ENCODE measurements at places on chromosomes 1 and 21. TPM values are rescaled to one million over a fixed set of nuclear protein-coding genes. Genes with fewer than 3 reads are reported as not detected.

OR2L5 gene
- total RNA-seq: not detected

CLCNKA gene
- total RNA-seq: under 0.01 TPM

RPE65 gene
- not detected for total RNA-seq

GUCA2A gene
- total RNA-seq: not detected

ATP1A4 gene
- total RNA-seq: not detected

NGF gene
- 10.1 TPM for total RNA-seq

LMX1A gene
- total RNA-seq: not detected

HSPB7 gene
- 3.3 TPM for total RNA-seq

NUAK2 gene
- total RNA-seq: 2.8 TPM

PRR9 gene
- total RNA-seq: not detected

CADM3 gene
- not detected for total RNA-seq

IER5 gene
- 25.9 TPM for total RNA-seq
